ENCODE measurements at places on chromosomes 1 and 21. TPM values are rescaled to one million over a fixed set of nuclear protein-coding genes. Genes with fewer than 3 reads are reported as not detected.

SETD4 gene
- total RNA-seq: 10.6 TPM

DDAH1 gene
- total RNA-seq: 58.1 TPM

PODN gene
- total RNA-seq: 19.4 TPM

ADCY10 gene
- 0.97 TPM for total RNA-seq

PYHIN1 gene
- total RNA-seq: 0.19 TPM

SELE gene
- 26.6 TPM for total RNA-seq

BCAR3 gene
- 6.9 TPM for total RNA-seq

KAZN gene
- total RNA-seq: 3.1 TPM

ACKR1 gene
- total RNA-seq: 22.5 TPM

PGBD5 gene
- total RNA-seq: 14.0 TPM

TEX38 gene
- 0.24 TPM for total RNA-seq

FCRL3 gene
- 0.22 TPM for total RNA-seq

PADI4 gene
- total RNA-seq: 2.7 TPM

OLIG1 gene
- 0.32 TPM for total RNA-seq

OR10J1 gene
- not detected for total RNA-seq

OR2T12 gene
- total RNA-seq: not detected

UTS2 gene
- total RNA-seq: not detected

PKLR gene
- not detected for total RNA-seq

C1orf35 gene
- total RNA-seq: 8.9 TPM

FCRL1 gene
- total RNA-seq: not detected

CD34 gene
- total RNA-seq: 49.9 TPM

ZNF648 gene
- total RNA-seq: not detected

PGLYRP3 gene
- not detected for total RNA-seq

NTNG1 gene
- total RNA-seq: not detected

CADM3 gene
- 1.0 TPM for total RNA-seq

HTR6 gene
- not detected for total RNA-seq

FTCD gene
- 0.83 TPM for total RNA-seq

FAM3B gene
- not detected for total RNA-seq

PRKAA2 gene
- total RNA-seq: 143 TPM

All from cardiac septum (tissue), 1 donor.